ENCODE measurements at places on chromosomes 4 and X. TPM values are rescaled to one million over a fixed set of nuclear protein-coding genes. Genes with fewer than 3 reads are reported as not detected.

The SHROOM3 gene
- 51.3 TPM for total RNA-seq

The DCAF4L1 gene
- 0.48 TPM for total RNA-seq

The SPOCK3 gene
- total RNA-seq = not detected

The PRDM8 gene
- total RNA-seq = 3.6 TPM

The RADX gene
- 2.4 TPM for total RNA-seq
